ENCODE measurements at places on chromosomes 6 and 20. TPM values are rescaled to one million over a fixed set of nuclear protein-coding genes. Genes with fewer than 3 reads are reported as not detected.

- no peak for DNase-seq
These were observed 21.7 kb upstream of the SCML4 start for GRCh38 chr6:107845777-107846176.

DNA sequence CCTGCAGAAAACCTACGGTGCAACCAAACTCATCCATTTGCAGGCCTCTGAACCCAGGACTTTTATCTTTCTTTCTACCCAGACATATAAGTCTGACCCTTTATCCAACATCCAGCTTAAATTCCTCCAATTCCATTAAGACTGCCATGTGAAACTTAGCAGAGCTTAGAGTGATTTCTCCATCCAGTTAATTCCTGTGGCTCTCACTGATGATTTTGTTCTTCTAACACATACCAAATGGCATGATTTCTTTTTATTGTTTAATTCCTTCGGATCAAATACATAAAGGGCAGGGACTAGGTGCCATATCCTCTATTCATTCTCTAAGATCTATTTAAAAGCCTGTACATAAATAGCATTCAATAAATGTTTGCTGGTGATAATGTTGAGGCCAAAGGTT is 92.9 kb downstream of the TASP1 start:
- DNase-seq, result no peak

C6orf163 gene
- polyA plus RNA-seq, result not detected

- DNase-seq, result no peak
These were observed 31.2 kb upstream of the MAPK13 start for GRCh38 chr6:36098920-36099647.

- DNase-seq, result peak; percentile 82
These were observed 44.1 kb upstream of the GRM4 start for GRCh38 chr6:34189806-34190503.

RFX6 gene
- not detected for polyA plus RNA-seq

- DNase-seq, result no peak
These were observed 233.9 kb upstream of the SYNDIG1 start for GRCh38 chr20:24235296-24236175.

DNA sequence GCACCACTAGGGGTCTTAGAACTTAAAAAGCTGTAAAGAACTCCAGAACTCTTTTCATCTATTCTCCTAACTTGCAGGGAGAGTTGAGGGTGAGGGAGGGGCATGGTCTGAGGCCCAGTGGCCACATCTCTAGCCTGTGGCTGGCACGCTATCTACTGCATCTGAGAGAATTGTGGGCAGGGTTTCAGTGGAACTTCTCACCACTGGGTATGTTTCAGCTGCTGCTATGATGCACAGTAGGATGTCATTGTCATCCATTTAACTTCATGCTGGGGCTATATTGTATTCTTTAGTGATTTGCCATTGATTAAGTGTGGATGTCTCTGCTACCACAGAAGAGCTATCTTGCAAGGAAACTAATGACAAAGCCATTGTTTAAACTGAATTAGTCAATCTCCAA is 4.5 kb downstream of the TMEM14A start:
- DNase-seq, result no peak

GRCh38 chr6:128597956-128598355 is 77.6 kb upstream of the PTPRK start:
- no peak for DNase-seq

DNA sequence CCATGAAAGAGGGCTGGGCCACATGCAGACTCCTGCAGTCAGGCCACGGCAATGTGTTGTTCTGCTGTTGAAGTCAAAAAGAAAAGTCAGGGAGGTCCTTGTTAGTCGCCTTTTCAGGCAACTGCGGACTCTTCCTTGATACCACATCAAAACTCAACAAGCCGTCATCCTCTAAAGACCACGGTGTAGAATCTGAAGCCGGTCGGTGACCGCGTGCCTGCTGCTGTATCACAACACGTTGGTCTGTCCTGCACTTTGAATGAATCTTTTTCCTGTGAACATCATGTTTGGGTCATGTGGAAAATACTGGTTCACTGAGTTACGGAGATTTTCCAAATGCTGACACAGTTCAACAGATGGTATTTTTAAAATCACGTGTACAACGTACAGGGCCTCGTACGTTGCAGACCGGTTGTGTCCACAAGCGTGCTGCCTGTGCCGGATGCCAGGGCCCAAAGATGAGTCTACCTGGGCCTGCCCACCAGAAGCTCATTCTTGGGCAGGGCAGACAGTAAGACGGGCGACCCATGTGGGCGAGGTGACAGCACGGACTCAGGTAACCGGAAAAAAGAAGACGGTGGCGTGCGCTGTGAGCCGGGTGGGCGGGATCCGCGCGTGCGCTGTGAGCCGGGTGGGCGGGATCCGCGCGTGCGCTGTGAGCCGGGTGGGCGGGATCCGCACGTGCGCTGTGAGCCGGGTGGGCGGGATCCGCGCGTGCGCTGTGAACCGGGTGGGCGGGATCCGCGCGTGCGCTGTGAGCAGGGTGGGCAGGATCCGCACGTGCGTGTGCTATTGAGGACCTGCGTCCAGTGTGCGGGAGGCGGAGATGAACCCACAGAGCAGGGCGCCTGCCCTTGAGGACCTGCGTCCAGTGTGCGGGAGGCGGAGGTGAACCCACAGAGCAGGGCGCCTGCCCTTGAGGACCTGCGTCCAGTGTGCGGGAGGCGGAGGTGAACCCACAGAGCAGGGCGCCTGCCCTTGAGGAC is 114.5 kb downstream of the FAM120B start:
- DNase-seq, result no peak

ACTR5 gene
- polyA plus RNA-seq, result 11.8 TPM

GRCh38 chr6:46888578-46888977 is 33.2 kb downstream of the ADGRF5 start:
- no peak for DNase-seq

HLA-DQB2 gene
- polyA plus RNA-seq, result 57.0 TPM

GRCh38 chr6:45920819-45921511 is 94.7 kb downstream of the CLIC5 start:
- no peak for DNase-seq

DNA sequence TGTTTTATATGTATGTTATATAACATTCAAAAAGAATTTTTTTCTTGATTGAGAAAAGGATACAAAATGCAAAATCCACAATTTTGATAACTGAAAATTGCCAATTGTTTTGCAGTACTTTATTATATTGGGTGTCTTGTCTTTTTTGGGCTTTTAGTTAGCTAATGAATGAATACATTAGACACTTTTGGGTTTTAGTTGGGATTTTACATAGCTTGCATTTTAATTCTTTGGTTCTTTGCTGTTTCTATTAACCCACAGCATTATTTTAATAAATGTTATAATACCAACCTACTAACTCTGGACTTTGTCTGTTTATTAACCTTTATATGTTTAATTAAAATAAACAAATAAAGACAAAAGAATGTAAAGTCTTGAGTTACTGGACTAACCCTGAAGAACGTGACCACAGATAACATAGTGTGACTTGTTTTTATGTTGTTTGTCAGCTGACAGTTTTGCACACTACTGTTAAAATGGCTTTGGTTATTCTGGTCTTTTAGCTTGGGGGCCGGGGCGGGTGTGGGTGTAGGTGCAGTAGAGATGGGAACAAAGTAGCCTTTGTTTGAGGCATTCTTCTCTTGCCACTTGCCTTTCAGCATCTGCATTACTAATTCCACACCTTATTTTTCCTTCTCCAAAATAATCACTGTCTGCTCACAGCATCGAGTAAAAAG is 159.1 kb downstream of the QKI start:
- no peak for DNase-seq

DNA sequence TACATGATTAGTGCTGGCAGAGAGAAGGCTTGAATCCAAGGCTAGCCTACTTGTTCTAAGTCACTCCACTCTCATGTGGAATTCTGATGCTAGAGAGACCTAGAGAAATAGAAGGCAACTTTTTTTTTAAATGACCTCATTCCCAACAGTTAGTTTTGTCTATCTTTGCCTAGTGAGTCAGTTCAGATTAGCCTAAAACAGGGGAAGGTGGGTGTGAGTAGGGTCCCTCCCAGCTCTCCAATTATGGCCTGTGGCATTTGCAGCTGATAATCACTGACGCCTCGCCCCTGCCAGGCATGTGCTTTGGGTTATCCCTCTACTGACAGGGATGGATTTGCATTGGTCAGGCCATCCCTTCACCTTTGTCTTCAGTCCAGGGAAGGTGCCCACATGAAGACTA is 13.6 kb downstream of the TXLNB start:
- no peak for DNase-seq

- DNase-seq, result no peak
These were observed 240.6 kb upstream of the RAB32 start for GRCh38 chr6:146302994-146303393.

LAMA5 gene
- 0.05 TPM for polyA plus RNA-seq

DNA sequence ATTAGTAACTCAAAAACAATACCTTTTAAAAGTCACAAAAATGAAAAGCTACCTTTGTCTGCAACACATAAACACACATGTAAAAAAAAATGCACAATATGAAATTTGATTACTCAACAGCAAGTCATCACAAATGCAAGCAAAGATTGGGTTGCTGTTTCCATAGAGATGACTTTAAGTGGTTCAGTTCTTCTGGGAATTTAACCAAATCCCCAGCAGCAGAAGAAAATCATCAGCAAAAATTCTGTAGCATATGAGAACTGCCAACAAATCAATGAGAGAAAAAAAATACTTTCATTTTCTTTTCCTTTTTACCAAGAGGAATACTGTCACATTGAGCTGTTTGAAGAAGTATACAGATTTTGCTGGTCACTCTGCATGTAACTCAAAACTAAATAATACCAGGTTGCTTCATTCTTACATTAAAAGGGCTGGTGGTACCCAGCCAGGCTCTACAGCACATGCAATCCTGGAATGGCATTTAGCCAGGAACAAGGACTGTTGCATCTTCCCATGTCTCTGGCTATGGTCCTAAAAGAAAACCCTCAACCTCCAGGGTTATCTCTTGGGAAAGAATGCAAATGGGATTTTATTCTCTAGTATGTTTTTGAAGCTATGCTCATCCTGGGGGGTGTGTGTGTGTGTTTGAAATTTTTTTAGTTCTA is 158.3 kb downstream of the OPRM1 start:
- no peak for DNase-seq

GRCh38 chr6:158680481-158680880 is 30.6 kb downstream of the SYTL3 start:
- no peak for DNase-seq
